Activated naive CD4-positive, alpha-beta T cell (primary cell): ENCODE measurements at places on chromosomes 2 and 18.

GRCh38 chr2:39725401-39725800 is 53.7 kb downstream of the THUMPD2 start:
- no peak for DNase-seq

DNA sequence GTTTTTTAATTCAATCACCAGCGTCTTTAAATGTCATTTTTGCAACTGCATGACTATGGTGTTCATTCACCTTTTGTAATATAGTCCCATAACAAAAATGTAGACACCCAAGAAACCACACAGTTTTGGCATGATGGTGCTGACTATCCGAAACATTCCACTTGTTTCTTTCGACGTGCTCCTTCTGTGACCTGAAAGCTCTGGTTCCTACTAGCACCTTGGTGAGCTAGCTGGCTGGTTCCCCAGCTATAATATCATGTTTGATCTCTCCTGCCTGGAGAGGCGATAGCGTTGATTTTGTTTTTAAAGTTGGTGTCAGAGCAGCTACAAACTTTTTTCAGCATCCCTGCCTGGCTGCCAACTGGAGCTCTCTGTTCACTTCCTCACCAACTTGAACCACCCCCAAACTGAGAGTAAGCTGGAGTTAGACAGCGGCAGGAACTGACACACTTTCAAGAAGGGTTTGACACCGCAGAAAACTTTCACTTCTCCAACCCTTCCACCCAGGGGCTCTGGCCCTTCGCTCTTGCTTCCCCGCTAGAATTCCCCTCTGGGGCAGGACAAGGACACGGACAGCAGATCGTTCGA is 1.1 kb downstream of the ATAD2B start:
- DNase-seq = no peak

- DNase-seq = no peak
These were observed 6.4 kb upstream of the NEUROD1 start for GRCh38 chr2:181686576-181687185.

- no peak for DNase-seq
These were observed 289.3 kb upstream of the TANK start for GRCh38 chr2:160870729-160871465.

DNA sequence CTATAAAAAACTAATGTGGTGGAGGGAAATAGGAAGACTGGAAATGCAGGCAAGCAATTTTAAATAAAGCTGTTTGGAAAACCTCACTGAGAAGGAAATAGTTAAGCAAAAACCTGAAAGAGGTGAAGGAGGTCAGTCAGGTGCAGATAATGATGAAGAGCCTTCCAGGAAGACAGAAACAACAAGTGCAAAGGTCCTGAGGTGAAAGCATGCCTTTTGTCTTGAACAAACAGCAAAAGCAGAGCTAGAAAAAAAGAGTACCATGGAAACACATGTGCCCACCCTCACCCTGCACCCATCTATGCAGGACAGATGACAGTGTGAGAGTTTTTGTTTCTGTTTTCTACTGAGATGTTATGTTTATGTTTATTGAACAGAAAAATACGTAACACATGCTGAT is 8.1 kb upstream of the ZBTB14 start:
- no peak for DNase-seq

DNA sequence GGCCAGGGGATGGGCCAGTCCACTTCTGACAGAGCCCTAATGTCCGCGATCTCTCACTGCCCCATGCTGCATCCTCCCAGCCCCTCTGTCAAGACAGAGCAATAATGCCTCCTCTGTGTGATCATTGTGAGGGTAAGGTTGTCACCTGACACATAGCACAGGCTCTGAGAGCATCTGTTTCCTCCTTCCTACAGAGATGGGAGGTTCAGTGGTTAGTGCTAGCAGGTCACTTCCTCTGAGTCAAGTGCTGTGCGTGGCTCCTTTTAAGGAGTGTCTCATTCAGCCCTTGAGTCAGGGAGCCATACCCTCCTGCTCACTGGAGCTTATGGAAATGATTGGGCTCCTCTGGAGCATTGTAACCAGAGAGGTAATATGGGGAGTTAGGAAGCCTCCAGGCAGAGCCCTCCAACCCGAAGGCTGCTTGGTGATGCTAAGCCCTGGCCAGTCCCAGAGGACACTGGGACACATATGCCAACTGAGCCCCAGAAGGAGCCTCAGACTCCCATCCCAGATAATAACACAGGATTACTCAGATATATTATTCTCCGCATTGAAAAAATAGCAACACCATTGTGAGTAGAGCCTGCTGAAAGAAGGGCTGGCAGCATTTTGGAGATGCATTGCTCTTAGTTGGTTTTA is 189.0 kb downstream of the GALNT1 start:
- DNase-seq = no peak

GRCh38 chr2:117858336-117858735 is 43.8 kb downstream of the DDX18 start:
- no peak for DNase-seq

DNA sequence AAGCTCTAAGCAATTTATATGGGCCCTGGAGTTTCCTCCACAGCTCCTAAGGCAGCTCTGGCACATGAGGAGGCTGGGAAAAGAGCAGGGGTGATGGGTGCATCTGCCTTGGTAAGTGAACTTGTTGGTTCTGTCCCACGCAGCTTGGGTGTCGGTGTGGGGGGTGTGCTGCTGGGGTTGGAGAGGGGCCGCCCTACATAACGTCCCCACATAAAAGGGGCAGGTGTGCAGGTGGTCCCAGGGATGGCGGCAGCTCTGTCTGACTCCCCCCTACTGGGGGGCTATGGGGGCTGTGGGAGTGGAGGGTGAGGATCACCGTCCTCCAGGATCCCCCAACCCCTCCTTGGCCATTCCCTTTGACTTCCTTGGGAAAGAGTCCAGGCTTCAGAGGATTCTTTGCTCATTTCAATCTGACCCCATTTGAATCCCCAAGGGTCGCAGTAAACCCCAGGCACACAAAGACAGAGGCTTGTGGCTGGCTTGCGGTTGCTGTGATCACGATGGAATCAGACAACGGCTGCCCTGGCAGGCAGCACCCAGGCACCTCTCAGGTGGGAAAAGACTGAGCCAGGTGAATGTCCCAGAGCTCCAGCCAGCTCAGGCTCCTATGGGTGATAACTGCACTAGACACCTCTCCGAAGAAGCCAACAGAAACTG is 34.5 kb upstream of the CD8A start:
- no peak for DNase-seq

GRCh38 chr2:18502142-18502541 is 58.3 kb downstream of the RDH14 start:
- DNase-seq = no peak

DNA sequence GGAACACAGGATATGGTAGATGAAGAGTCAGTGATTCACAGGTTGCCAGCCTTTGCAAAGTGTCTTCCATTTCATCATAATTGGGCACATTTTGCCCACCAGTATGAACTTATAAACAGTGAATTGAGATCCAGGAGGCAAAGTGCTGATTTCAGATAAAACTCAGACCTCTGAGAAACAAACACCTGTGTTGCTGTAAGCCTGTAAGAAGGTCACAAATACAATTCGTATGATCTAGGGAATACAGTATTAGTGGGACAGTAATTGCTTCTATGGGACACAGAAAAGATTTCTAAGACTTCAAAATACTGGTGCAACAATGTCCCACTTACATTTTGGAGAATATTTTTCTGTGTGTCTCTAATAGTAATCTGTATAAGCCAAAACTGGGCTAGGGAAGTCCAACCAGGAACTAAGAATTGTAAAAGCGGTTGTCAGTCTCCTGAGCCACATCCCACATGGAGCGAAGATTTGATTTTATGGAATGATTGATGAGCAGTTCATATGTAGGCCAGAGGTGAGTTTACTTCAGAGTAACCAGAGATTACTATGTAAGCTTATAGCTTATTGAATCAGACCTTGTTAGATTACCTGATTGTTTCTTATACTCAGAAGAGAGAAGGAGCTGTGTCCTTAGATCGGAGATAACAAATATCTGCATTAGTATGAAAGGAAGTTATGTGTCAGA is 728.4 kb downstream of the LRRTM4 start:
- DNase-seq = no peak

DNA sequence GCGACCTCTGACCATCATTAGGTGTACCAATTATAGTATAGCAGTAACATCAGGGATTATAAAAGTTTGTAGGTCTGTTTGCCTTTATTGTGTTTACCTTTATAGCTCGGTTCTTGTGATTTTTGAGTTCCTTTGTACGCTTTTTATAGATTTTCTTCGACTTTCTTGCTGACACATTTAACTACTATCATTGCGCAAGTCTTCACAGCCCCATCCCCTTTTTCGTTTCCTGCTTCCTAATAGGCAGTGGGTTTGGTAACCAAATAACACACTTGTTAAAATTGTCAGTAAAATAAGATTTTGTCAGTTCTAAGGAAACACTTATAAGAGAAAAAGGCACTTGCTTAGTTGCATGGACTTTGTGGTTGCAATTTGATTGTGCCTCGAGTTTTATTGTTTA is 541.5 kb downstream of the LRP1B start:
- DNase-seq = no peak

- no peak for DNase-seq
These were observed 184.6 kb upstream of the HDAC4 start for GRCh38 chr2:239585422-239585821.

DNA sequence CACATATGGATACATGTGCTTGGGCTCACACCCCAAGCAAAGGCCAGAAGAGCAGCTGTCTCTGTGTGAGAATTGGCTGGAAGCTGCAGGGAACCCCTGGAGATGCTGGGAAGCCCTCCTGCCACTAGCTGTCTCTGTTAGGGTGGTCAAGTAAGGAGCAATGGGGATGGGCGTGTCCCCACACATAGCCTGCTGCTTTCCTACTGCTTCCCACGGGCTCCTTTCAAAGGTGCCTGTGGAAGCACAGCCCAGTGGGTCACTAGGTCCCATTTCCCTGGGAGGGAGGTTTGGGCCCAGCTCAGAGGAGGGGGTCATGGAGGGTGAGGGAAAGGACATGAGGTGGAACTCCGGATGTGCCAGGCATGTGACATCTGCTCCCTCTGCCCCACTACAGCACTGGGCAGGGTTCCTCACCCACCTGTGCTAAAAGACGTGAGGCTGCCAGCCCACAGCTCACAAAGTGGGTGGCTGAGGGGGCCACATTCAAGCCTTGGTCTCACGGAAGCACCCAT is 24.4 kb upstream of the MAL start:
- DNase-seq = no peak

DNA sequence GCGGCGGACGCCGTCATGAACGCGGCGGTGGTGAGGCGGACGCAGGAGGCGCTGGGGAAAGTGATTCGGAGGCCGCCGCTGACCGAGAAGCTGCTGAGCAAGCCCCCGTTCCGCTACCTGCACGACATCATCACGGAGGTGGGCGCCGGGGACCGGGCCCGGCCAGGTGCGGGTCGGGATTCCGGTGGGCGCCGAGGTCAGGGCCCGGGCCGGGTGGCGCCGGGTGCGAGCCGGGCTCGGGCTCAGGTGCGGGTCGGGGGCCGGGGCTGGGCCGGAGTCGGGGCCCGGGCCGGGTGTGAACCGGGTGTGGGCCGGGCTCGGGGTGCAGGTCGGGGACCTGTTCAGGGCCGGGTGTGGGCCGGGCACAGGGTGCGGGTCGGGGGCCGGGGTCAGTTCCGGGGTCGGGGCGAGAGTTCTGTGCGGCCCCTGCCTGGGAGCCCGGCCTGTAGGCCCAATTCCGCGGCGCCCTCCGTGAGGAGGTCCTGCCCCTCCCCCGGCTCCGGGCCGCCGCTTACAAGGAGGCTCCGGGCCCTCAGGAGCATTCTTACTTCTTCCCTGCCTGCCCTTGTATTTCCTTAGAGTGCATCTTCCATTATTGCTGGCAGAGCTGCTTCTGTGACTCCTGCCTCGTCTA is 447 bp downstream of the TRAF3IP1 start:
- DNase-seq = no peak

DNA sequence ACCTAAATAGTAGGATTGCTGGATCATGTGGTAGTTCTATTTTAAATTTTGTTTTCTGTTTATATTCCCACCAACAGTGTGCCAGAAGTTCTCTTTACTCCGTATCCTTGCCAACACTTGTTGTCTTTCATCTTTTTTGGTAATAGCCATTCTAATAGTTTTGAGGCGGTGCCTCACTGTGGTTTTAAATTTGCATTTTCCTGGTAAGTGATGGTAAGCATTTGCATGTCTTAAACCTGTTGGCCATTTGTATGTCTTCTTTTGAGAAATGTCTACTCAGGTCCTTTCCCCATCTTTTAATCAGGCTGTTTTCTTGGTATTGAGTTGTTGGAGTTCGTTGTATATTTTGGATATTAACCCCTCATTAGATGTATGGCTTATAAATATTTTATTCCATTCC is 51.6 kb downstream of the REL start:
- no peak for DNase-seq

DNA sequence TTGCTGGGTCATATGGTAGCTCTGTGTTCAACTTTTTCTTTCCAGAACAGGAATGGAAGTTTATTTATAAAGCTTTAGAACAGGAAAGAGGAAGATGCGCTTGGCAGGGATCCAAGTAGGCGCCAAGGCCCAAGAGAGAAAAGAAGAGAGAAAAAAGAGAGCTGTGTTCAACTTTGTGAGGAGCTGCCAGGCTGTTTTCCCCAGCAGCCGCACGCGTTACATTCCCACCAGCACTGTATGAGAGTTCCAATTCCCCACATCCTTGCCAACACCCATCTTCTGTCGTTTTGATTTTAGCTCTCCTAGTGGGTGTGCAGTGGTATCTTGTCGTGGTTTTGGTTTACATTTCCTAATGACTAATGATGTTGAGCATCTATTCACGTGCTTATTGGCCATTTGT is 51.4 kb downstream of the KCNF1 start:
- no peak for DNase-seq

- DNase-seq = no peak
These were observed 40.8 kb upstream of the CYP1B1 start for GRCh38 chr2:38116762-38117161.

- DNase-seq = no peak
These were observed 109.7 kb downstream of the CD226 start for GRCh38 chr18:69838003-69838402.

DNA sequence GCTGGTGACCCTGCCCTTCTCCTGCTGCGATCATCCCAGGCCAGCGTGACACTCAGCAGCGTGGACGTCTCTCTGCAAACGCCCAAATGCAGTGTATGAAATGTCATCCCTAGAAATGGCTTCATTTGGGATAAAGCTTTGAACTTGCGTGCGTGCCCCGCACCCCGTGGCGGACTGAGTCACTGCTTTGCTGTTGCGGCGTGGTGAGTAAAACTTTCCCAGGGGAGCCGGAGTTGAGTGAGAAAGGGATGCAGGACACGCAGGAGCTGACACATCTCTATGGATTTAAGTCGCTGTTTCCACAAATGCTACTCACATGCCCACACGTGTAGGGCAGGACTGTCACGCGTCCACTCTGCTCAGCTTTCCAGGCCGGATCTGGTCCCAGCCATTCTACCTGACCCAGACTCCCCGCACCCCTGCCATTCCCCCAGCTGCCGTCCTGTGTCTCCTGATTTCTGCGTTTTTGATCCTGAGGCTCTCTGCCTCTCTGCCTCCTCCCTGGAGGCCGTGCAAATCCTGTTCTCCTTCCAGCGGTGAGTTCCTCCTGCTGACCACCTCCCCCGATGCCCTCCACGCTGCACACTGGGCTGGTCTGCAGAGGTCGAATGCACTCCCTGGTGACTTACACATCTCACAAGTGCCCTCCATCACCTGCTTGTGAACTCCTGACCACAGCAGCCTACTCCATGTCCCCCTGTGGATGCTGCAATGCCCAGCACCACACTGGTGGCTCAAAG is 88.9 kb downstream of the MBP start:
- no peak for DNase-seq
